ENCODE measurements at places on chromosomes 5 and 9. TPM values are rescaled to one million over a fixed set of nuclear protein-coding genes. Genes with fewer than 3 reads are reported as not detected.

The HACD4 gene
- 5.7 TPM for total RNA-seq

The TOPORS gene
- 20.7 TPM for total RNA-seq

The MSX2 gene
- 0.56 TPM for total RNA-seq

The IRF1 gene
- total RNA-seq, result 7.1 TPM

Measured in endothelial cell (in vitro differentiated cells).